GM23248 (cell line): ENCODE measurements at places on chromosomes 7 and 10. TPM values are rescaled to one million over a fixed set of nuclear protein-coding genes. Genes with fewer than 3 reads are reported as not detected.

DNA sequence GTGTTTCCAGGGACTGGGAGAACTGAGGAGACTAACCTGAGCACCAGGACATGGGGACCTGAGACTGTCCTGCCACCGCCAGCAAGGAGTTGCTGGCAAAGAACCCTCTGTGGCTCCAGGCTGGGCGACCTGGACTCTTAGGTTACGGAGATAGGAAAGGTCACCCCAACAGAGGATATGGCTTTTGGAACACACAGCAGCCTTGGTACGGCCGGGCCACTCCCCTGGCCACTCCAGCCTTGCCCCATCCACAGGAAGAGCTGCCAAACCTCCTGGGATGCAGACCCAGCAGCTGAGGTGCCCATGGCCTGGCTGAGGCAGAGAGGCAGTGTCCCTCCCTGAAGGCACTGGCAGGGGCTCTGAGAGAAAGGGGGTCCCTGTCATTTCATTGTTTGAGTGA lies 137.8 kb downstream of the OAT start:
- no peak for DNase-seq

DNA sequence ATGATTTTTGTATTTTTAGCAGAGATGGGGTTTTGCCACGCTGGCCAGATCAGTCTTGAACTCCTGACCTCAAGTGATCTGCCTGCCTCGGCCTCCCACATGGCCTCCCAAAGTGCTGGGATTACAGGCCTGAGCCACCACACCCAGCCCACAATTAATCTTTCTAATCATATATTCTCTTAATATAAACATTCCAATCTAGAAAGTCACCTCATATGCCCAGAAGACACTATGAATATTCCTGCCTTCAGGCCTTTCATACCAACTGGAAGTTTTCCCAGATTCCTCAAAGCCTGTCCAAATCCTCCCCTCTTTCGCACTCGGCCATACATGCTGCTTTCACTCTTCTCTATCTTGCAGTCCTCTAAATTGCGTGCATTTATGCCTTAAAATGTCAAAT lies 32.6 kb downstream of the PDZD8 start:
- DNase-seq: peak; percentile 73

- no peak for DNase-seq
These were observed 20.3 kb downstream of the DRGX start for GRCh38 chr10:49375611-49376010.

Gene RET
- not detected in 2 replicates for polyA plus RNA-seq

DNA sequence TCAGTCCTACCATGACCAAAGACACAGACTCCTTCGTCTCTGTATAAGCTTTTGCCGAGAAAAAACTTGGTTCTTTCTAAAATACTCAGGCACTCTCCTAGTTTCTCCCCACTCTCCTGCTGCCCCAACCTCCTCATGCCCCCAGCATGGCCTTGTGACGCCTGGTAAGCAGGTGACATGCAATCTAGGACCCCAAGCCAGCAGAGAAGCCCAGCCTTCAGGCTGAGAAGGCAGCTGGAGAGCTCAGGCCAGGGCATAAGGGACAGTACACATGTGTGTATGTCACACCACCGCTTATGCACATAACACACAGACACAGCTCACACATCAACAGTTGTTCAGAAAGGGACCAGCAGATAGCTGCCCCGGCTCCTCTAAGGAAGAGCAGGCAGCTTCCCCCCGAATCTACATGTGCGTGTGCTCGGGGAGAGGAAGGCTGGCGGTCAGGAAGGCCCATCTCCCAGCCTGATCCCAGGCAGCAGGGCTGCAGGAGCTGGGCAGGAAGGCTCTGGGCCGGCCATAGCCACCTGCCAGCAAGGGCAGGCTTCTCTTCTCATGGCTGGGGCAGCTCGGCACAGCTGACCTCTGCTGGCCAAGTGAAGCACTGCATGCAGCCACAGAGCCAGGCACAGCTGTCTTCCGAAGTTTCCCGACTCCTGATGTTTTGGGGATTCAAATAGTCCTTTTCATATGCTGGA lies 8.5 kb downstream of the DDX56 start:
- peak; percentile 76 for DNase-seq

DNA sequence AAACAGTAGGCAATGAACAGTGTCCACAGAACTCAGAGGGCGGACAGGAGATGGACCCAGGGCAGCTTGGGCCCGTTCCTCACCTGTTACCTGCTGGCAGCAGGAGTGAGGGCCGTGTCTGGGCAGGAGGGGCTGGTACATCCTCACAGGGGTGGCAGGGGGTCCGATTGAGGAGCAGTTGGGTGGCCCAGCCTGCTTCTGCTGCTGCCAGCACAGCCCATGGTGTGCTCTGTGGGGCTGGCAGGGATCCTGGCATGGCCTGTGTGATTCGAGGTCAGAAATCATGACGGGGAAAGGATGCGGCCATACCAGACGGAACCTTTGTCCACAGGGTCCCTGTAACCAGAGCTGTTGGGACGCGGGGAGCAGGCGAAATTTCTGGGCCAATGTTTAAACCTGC lies 49.6 kb downstream of the INPP5A start:
- no peak for DNase-seq

DNA sequence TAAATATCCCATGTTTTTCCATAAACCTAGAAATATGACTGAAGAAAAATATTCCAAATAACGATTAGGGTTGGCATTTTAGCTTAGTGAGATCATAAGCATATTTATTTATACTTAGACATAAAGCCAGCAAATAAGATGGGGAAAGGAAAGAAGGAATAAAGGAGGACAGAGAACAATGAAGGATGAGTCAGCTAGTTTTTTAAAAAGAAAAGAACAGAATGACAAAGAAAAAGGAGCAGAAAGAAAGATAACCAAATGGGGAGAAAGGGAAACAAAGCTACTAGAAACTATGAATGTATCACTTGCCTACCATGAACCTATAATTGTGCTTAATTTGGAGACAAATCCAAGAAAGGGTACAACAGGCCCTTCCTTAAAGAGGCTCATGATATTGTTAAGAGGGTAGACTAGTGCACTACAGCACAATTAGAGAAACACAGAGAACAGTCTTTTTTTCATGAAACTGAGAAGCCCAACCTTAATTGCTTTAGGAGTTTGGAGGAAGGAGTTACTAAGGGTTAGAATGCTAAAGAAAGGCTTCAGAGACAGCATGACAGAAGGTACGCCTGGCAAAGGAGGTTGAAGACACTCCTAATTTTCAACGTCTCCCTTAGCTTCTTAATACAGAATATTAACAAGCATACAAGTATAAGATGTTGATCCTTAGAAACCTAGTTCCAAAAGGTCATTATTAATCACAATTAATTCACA lies 23.9 kb downstream of the HERPUD2 start:
- DNase-seq: no peak

- DNase-seq: no peak
These were observed 423.4 kb downstream of the DNAJB6 start for GRCh38 chr7:157760004-157760730.

Gene HYAL4
- not detected in 2 replicates for polyA plus RNA-seq

- DNase-seq: peak; percentile 78
These were observed 78.6 kb downstream of the TNS3 start for GRCh38 chr7:47503281-47503680.

- no peak for DNase-seq
These were observed 25.4 kb upstream of the GATAD1 start for GRCh38 chr7:92421676-92422435.

- DNase-seq: no peak
These were observed 19.0 kb downstream of the ADCY1 start for GRCh38 chr7:45593121-45593541.

Gene CYP2C19
- polyA plus RNA-seq: not detected in 2 replicates

DNA sequence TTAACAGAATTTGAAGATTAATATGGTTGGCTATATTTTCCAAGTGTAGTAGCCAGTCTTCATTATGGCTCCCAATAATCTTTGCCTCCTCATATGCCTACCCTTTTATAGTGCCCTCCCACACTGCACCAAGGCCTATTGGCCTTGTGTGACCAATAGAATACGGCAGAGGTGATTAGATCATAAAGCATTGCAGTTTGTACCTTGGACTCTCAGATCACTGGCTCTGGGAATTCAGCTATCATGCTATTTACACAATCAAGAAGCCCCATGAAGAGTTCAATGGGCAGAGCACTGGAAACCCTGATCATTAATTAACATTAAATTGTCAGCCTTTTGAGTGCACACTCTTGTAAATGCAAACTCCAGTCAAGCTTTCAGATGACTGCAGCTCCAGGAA lies 154.5 kb upstream of the MAGI2 start:
- no peak for DNase-seq

DNA sequence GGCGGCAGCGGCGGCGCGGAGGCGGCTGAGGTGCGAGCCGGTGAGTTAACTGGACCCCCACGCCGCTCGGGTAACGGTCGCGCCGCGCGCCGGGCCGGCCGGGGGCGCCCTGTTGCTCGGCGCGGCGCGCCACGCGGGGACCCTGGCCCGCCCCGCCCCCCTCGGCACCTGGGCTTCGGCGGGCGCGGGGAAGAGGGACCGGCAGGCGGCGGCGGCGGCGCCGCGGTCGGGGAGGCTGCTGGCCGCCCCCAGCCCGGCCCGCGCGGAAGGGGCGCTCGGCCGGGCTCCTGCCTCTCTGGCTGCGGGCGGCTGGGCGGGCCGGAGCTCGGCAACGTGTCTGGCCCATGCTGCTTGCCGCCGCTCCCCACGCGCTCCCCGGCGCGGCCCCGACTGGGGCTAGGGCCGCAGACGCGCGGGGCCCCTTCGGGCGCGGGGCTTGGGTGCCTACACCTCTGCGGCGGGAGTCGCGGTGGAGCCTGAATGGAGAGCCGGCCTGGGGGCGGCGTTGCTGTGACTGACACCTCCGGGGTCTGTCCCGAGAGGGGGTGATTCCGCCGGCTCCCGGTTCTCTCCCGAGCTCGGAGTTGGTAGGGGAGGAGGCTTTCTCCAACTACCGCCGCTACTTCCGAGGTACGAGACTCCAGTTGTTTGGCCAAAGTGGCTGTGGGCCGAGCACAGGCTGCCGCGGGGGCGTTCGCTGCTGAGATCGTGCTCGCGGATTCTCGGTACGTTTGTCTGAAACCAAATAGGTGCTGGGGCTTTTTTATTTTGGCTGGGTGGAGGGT lies 494 bp downstream of the PALS2 start:
- DNase-seq: peak; percentile 85

- DNase-seq: no peak
These were observed 25.1 kb downstream of the HSPB1 start for GRCh38 chr7:76327610-76328009.

DNA sequence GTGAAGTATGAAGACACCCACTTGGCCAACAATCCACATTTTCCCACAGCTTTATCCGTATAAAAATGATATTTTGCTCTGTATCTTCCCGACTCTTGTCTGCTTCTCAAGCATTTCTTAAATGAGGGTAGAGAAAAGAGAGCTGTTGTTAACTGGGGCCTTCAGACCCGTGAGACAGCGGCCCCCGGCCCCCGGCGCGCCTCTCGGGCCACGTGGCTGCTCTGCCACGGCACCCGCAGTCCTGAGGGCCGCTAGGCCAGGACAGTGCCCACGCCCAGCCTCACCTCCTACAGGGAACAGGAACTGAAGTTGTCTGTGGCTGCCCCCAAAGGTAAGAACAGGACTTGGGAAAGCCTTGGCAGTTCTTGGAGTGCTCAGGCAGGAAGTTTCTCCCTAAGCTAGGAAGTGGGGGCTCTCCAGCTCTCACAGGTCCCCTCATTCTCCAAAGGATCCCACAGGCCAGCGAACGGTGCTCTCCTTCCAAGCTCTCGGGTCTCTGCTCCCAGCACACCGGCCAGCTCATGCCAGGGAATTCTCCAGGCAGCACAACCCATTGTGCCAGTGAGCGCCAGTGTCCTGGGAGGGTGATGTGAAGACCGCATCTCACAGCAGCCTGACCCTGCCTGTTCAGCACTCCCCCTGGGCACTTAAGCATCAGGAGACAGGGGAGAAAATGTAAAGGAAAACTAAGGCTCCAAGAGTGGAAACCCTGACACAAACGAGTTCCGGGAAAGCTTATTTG lies 230.3 kb upstream of the PFKP start:
- DNase-seq: no peak

Gene CPVL
- not detected in 2 replicates for polyA plus RNA-seq

GRCh38 chr10:29304264-29304994 lies 15.6 kb downstream of the LYZL1 start:
- DNase-seq: peak; percentile 78

- DNase-seq: no peak
These were observed 5.1 kb downstream of the BICC1 start for GRCh38 chr10:58517491-58518355.

GRCh38 chr7:77383333-77383740 lies 32.8 kb downstream of the GSAP start:
- DNase-seq: peak; percentile 68

DNA sequence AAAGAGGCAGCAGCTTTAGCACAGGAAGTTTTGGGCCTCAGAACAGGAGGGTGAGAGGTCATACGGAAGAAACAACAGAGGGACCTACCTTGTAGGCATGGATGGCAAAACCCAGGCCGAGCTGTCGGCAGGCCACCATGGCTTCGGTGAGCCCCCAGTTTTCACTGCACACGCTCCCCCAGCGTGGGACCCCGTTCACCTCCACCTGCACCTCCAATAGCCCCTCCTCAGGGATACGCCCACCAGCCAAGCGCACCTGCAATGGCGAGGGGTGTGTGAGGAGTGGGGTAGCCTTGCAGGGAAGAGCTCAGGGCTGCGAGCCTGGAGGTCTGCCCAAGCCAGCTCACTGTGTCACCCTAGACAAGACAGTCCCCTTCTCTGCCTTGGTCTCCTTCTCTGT lies 11.3 kb downstream of the LOXL4 start:
- DNase-seq: no peak
